ENCODE measurements at places on chromosomes 12 and 14.

DNA sequence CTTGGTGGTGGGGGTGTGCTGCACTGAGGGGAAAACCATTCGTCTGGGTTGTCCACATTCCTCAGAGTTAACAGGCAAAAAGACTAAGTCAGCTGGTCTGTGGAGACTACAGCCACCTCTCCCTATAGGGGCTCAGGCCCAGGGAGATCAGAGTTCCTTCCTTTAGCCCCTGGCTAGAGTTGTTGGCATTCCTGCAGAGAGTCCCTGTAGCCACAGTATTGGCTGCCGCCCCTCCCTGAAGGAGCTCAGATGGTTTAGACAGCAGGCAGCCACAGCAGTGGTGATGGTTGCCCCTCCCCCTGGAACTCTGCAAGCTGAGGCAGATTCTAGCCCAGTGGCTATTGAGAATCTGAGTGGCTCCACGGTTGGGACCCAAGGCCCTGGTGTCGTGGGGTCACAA lies 1072.5 kb upstream of the ATXN7L3B start:
- no peak for DNase-seq

DNA sequence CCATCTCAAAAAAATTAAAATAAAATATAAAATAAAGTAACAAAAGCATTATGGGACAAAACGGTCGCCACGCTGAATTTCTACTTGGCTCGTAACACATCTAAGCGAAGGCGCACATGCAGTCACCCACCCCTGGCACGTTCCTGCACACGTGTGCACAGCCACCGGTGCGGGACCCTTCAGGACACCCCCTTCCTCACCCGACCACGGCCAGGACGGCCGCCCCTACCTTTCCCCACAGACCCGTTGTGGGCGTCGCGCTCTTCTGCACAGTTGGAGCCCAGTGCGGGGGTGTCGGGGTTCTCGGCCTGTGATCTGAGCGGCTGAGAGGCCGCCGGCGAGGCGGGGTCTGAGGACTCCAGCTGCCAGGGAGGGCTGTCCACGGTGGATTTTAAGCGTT lies 44.4 kb upstream of the GPR68 start:
- no peak for DNase-seq

GRCh38 chr12:90515199-90516175 lies 439.5 kb downstream of the CCER1 start:
- no peak for DNase-seq

DNA sequence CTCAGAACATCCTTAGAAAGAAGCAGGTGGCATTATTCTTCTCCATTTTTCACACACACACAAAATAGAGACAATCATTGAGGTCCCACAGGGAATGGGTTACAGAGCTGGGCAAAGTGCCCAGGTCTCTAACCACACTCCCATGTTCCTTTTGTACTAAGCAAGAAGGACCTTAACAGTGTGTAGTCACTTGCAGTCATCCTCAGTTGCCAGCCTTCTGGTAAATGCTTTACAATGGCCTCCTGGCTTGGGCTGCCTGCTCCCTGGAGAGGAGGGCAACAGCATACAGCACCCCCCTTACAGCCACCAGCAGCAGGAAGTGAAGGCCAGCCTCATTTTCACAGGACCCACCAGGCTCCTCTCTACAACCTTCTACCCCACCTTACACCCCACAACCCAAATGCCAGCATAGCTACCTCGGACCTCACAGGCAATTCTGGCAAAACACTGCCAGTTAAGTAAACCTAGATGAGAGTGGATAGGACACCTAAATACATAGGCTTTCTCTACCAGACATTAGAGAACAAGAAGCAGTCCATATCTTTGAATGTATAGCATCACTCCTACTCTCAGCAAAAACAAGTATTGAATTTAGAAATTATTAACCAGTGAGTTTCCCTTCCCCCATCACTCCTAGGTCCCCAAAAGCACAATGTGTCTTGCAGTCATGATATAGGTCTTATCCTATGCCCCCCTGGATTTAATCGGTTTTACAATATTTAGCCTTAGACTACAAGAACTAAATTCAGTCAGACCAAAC lies 88.1 kb downstream of the PPP2R5E start:
- no peak for DNase-seq

DNA sequence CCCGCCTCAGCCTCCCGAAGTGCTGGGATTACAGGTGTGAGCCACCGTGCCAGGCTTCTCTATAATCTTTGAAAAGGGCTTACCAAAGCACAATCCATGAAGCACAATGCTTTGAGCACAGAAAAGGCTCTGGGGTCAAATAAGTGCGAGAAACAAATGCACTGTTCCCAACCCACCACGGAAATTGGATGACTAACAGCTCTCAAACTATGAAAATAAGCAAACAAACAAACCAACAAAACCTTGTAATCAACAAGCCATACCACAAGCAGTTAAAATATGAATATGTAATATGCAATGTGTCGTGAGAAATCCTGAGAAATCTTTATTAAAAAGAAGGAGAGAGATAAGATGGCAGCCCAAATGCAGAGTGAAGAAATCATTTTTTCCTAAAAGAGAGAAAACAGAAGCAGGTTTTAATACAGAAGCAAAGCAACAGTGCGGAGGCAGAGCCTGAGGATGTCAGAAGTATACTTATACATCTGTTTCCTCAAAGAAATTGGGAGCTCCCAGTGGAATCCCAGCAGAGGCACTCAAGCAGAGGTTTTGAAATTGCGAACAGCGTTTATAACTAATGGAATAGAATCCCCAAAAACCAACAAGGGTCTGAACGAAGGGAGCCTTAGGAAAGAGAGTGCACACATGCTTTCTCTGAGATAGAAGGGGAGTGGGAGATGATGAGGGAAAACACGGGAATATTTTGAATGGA lies 17.1 kb downstream of the SMCO2 start:
- no peak for DNase-seq

GRCh38 chr12:110860833-110861296 lies 14.1 kb downstream of the CCDC63 start:
- no peak for DNase-seq

GRCh38 chr14:37573356-37573755 lies 21.7 kb downstream of the FOXA1 start:
- DNase-seq, result no peak

- DNase-seq, result no peak
Measured at GRCh38 chr12:96710127-96710745, 196.8 kb upstream of the NEDD1 start.

DNA sequence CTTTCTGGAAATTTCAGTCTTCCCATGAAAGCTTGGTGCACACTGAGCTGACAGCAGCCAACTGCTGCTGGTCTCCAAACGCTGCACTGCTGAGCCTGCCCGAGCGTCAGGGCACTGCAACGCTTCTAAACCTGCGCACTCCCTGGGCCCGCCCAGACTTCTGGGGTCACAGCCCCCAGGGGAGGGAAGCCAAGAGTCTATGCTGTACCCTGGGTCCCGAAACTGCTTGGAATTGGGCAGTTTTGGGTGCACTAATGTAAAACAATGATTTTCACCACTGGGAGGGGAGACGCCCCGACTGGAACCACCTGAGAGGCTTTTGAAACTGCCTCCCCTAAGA lies 32.0 kb downstream of the CCDC92 start:
- no peak for DNase-seq

GRCh38 chr14:33747749-33748148 lies 203.1 kb downstream of the EGLN3 start:
- no peak for DNase-seq
